ENCODE measurements at places on chromosomes 4 and X.

- no peak for DNase-seq
These were observed 5.5 kb upstream of the C4orf50 start for GRCh38 chr4:6023731-6024130.

GRCh38 chr4:73181231-73181630 is 77.4 kb downstream of the ANKRD17 start:
- no peak for DNase-seq

- DNase-seq = no peak
These were observed 925.6 kb downstream of the SH3BGRL start for GRCh38 chrX:82127228-82128123.

GRCh38 chr4:72397314-72397713 is 171.7 kb downstream of the ADAMTS3 start:
- no peak for DNase-seq

DNA sequence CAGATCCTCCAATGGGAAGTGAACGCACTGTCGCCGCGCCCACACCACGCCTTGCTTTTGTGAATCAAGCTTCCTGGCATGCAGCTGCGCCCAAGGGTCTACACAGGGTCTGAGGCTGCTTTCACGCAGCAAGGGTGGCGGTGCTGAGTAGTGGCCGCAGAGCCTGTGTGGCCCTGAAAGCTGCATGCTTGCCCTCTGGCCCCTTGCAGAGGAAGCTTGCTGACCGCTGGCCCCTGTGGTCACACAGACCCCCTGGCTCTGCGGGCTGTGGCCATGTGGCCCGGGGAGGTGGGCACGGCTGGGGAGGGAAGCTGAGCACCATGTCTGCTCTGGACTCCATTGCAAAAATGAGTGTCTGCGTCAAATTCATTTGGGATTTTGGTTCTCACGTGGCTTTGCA is 8.8 kb downstream of the DOK7 start:
- DNase-seq = no peak

- no peak for DNase-seq
These were observed 18.0 kb downstream of the RUFY3 start for GRCh38 chr4:70739496-70740337.

DNA sequence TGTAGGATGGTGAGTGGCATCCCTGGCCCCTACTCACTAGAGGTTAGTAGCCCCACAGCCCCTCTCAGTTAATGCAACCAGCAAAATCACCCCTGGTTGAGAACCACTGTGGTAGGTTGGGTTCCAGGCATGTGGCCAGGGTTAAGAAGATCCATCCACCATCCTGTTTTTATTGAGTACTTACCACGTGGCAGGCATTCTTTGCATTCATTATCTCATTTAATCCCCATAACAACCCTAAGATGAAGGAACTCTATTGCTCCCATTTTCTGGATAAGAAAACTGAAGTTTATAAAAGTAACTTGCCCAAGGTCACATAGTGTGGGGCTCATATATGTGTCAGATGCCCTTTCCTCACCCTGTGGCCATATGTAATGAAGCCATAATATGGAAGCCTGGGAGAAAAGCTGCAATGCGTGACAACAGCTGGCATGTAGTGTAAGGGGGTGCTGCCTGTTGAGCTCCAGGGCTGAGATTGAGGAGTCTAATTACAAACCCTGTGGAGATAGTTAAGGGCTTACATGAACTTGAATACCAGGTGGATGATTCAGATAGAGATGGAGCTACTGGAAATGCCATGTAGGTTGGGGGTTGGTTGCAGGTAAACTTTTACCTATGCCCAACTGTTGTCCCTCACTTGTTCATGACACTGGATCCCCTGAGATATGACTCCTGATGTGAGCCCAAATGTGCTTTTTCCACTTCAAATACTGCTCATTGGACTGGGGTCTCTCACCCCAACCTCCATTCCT is 100.2 kb upstream of the PGRMC2 start:
- no peak for DNase-seq

GRCh38 chr4:139501117-139501516 is 47.2 kb downstream of the RAB33B start:
- no peak for DNase-seq

DNA sequence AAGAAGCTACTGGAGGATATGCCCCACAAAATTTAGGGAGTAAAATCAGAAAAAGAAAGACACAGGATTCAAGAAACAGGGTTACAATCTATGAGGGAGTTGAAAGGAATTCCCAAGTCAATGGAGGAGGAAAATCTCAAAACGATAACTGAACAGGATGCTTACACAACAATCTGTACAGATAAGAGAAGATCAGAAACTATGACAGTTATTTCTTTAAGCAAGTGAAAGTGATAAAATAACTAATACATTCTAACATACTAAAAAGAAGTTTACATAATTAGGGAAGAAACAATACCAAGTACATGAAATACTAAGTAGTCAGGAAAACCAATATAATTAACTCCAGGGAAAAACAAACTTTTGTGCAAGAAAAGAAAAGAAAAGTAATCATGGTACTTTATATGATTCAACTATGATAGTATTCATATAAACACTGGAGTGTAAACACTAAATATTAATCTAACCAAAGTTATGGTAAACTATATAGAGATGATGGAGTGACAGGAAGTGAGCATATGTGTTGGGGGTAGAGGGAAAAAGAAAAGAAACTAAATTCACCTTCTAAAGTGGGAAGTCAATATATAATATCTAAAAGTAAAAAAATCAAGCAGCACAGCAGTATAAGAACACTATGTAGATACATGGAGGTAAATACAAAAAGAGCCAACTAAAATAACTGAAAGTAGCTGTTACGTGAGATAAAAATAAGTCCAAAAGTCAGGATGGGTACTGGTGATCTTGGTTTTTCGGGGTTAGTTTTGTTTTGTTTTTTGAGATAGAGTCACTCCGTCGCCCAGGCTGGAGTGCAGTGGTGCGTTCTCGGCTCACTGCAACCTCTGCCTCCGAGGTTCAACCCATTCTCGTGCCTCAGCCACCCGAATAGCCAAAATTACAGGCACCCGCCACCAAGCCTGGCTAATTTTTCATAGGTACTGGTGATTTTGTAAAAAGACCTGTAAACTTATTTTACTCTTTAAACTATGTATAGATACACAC is 99.3 kb downstream of the TEX11 start:
- no peak for DNase-seq

DNA sequence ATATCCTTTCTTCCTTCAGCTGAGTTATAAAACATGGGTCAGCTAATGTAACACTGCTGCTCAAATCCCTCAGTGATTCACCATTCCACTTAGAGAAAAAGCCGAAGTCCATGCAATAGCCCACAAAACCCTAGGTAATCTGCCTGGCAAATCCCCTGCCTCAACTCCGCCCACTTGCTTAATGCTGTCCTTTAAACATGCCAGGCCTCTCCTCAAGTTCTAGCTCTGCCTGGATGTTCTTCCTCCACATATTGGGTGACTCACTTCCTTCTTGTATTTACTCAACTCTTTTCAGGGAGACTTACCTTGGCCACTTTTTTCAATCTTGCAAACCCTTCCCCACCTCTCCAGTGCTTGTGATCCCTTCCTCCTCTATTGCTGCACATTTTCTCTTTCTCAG is 89.8 kb downstream of the EMCN start:
- DNase-seq = no peak

GRCh38 chr4:26670903-26671537 is 87.1 kb downstream of the TBC1D19 start:
- no peak for DNase-seq

GRCh38 chr4:152161676-152162330 is 374.1 kb downstream of the FBXW7 start:
- no peak for DNase-seq
